ENCODE measurements at places on chromosomes 13 and 19. TPM values are rescaled to one million over a fixed set of nuclear protein-coding genes. Genes with fewer than 3 reads are reported as not detected.

Gene ZNF85
- total RNA-seq = 20.6 TPM

Gene ZNF229
- total RNA-seq = 0.77 TPM

Gene F2RL3
- 0.65 TPM for total RNA-seq

Gene METTL21C
- not detected for total RNA-seq

Gene KLK14
- 0.67 TPM for total RNA-seq

Gene ZSCAN5B
- total RNA-seq = not detected

Gene FFAR1
- not detected for total RNA-seq

Gene NLRP7
- not detected for total RNA-seq

Gene LILRB4
- not detected for total RNA-seq

Gene UNC13A
- total RNA-seq = 0.04 TPM

Gene PEG3
- total RNA-seq = not detected

Gene INSL3
- 7.4 TPM for total RNA-seq

Gene TRPM4
- total RNA-seq = 0.25 TPM

Gene SYCN
- not detected for total RNA-seq

Gene PRX
- total RNA-seq = 0.75 TPM

Gene MIA
- not detected for total RNA-seq

Gene ZGLP1
- total RNA-seq = 3.4 TPM

Gene KIR2DL1
- not detected for total RNA-seq

Gene CNFN
- not detected for total RNA-seq

Gene IRGC
- total RNA-seq = not detected

Gene RXFP2
- not detected for total RNA-seq

Gene LILRB3
- 2.0 TPM for total RNA-seq

Gene MED4
- 63.1 TPM for total RNA-seq

Gene ICAM4
- total RNA-seq = 1.4 TPM

Gene ARHGEF18
- 78.3 TPM for total RNA-seq

Gene ASPDH
- total RNA-seq = not detected

Gene TNNI3
- not detected for total RNA-seq

Gene RFPL4AL1
- total RNA-seq = not detected

Gene CRX
- not detected for total RNA-seq

Gene OLFM4
- not detected for total RNA-seq

Gene LMTK3
- total RNA-seq = 5.1 TPM

Gene EXOC3L2
- not detected for total RNA-seq

Gene BCL2L12
- 80.7 TPM for total RNA-seq

Gene FLT1
- 0.71 TPM for total RNA-seq

Gene CAPS
- total RNA-seq = 21.0 TPM

Gene CFAP97D2
- total RNA-seq = not detected

Gene SPTBN4
- total RNA-seq = 0.50 TPM

Gene C19orf33
- total RNA-seq = not detected

Gene CAPN12
- total RNA-seq = 3.7 TPM

Gene UBE2L5
- total RNA-seq = 0.17 TPM

Gene ACER1
- total RNA-seq = 0.82 TPM

Gene CA11
- total RNA-seq = 10.1 TPM
